ENCODE measurements at places on chromosomes 6 and 20.

GRCh38 chr6:107495196-107495643 is 5.3 kb downstream of the SOBP start:
- DNase-seq, result no peak

GRCh38 chr6:85250586-85251220 is 199.2 kb upstream of the NT5E start:
- no peak for DNase-seq

- peak; percentile 54 for DNase-seq
Measured at GRCh38 chr6:152981989-152982903, 595 bp downstream of the FBXO5 start.

DNA sequence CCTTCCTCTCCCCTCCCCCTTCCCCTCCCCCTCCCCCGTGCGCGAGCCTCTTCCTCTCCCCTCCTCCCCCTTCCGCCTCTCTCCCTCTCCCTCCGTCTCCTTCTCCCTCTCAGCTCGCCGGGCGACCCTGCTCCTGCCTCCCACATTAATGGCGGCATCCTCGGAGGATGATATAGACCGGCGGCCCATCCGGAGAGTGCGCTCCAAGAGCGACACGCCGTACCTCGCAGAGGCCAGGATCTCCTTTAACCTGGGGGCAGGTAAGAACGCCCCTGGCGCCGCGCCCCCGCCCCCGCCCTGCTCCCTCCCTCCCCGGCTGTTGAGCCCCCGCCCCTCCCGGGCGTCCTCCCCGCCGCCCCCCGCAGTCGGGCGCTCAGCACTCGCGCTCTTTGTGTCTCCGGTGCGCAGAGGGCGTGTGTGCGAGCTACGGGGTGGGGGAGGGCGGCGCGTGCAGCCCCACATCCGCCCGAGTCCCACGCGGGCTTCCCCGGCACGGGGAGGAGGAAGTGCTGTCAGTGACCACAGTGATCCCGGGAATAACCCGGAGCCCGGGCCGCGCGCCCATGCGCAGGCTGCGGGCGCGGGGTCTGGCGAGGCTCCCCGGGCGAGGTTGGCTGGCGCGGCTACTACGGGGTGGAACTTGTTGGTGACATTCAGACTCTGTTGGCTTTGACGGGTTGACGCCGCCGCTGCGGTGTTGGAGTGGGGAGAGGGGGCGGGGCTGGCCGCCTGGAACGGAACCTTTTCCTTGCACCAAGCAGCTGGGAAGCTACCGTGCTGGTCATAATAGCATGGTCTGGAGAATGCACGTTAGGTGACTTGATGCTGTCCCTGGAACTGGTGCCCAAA is 33.2 kb downstream of the PHACTR1 start:
- no peak for DNase-seq

GRCh38 chr20:23541776-23542175 is 26.5 kb downstream of the CST9L start:
- no peak for DNase-seq

- no peak for DNase-seq
Measured at GRCh38 chr6:25107218-25107617, 171.5 kb upstream of the RIPOR2 start.

DNA sequence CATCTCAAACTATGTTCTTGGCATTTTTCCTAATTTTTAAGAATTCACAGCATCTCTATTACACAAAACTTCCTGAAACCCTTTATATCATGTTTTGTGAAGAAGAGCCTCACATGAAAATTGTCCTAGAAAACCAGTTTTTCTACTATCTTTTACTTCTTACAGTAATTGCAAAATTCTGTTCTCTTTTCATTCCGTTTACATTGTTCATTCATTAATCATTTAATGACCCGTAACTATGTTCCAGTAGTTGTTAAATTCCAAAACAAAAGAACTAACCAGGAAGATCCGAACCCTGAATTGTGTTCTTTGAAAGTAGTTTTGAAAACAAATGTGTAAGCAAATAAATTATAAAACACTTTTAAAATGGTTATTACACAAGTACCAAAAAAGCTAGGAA is 597.0 kb downstream of the EYS start:
- no peak for DNase-seq

All from hematopoietic multipotent progenitor cell treated with erythropoietin and hydrocortisone succinate and interleukin-3 and kit ligand, for 6 days (in vitro differentiated cells).